A172 (cell line): ENCODE measurements at places on chromosomes 16 and 17.

DNA sequence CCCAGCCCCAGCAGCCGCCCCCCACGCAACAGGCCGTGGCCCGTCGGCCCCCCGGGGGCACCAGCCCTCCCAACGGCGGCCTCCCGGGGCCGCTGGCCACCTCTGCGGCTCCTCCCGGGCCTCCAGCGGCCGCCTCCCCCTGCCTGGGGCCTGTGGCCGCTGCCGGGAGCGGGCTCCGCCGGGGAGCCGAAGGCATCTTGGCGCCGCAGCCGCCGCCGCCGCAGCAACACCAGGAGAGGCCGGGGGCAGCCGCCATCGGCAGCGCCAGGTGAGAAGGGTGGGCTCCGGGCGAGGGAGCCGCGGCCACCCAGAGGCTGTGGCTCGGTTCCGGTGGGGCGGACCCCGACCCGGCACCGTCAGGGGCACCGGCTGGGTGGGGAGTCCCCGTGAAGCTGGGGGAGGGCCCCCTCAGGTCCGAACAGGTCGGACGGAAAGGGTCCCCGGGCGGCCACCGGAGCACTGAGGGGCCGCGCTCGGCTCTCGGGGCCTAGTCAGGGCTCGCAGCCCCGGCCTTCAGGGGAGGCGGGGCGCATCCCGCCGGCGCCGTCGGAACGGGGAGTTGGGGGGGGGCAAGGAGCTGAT, 583 bp downstream of the ATXN2L start:
- DNase-seq: no peak

- DNase-seq: no peak
Measured at GRCh38 chr16:49789616-49790015, 66.3 kb downstream of the ZNF423 start.

- DNase-seq: peak; percentile 92
Measured at GRCh38 chr16:84795329-84796053, 24.3 kb upstream of the CRISPLD2 start.

- DNase-seq: peak; percentile 21
Measured at GRCh38 chr16:47019568-47019967, 46.1 kb upstream of the DNAJA2 start.

DNA sequence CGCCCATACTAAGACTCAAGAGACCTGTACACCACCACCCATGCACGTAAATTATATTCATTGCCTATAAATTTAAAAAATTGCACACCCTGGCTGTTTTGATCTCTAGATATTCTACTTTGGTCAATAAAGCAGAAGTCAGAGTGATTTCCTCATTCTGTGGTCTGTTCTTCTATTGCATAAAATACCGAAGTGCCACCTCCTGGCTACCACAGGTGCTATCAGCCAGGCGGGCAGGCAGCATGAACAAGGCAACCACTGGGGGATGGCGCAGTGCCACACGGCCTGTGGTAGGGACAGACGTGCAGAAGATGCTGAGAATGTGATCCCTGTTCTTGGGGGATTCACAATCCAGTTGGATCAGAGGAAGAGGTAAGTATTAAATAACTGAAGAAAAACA, 122.3 kb downstream of the CDK5R1 start:
- peak; percentile 76 for DNase-seq

GRCh38 chr17:59533694-59534093, 31.7 kb upstream of the DHX40 start:
- DNase-seq: no peak

- peak; percentile 56 for DNase-seq
Measured at GRCh38 chr17:28416703-28417311, 10.8 kb upstream of the SLC46A1 start.

- DNase-seq: peak; percentile 21
Measured at GRCh38 chr16:25108054-25108453, 3.5 kb upstream of the LCMT1 start.

GRCh38 chr17:41982026-41982760, 15.6 kb downstream of the CNP start:
- peak; percentile 71 for DNase-seq

DNA sequence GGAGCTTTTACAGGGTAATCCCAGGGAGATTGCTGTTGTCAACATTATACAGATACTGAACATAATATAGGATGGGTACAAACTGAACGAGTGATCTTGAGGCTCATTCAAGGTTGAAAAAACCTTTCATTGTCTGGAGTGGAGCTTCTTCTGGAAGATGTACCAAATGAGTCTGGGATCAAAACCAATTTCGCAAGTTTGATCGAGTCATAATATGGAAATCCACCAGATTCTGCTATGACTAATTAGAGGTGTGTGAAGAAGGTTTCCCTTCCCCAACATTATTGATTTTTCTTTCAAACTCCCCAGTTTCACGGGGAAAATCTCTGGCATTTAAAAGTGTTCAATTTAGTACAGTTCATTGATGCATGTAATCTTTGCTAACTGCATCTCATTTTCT, 324.1 kb downstream of the ZFHX3 start:
- DNase-seq: no peak

- DNase-seq: no peak
Measured at GRCh38 chr16:27638833-27639560, 89.1 kb downstream of the KATNIP start.

DNA sequence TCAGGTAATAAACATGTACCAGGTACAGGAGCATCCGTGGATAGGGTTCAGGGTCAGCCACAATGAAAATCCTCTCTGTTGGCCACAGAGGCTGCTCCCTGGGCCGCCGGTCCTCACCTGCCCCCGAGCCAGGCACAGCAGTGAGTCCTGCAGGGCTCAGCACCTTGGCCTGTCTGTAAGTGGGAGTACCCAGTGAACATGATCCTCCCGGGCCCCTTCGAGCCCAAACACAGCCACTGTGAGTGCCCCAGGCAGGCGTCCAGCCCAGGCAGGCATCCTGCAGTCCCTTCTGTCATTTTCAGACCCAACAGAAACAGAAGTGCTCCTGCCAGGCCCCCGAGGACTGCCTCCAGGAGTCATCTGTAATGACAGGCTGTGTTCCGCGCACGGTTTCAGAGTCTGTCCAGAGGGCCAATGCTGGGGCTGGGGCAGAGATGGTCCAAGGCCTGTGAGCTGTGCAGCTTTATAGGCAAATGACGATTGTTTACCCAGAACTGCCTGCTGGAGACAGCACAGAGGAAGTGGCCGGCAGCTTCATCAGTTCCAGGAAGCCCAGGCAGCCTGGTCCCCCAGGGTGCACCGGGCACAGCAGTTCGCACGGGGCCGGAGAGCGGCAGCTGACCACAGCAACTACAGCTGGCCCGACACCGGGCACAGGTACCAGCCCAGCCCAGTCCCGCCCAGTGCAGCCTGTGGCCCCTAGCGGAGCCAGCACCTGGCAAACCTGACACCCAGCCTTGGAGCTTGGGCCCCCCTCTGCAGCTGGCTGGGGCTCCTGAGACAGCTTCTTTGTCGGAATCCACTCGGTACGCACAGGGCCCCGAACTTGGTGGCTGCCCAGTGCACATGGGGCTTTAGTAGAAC, 13.2 kb downstream of the SLC7A5 start:
- peak; percentile 60 for DNase-seq

- DNase-seq: no peak
Measured at GRCh38 chr16:12587170-12587569, 216.5 kb downstream of the CPPED1 start.

- DNase-seq: no peak
Measured at GRCh38 chr16:67674851-67675578, 8.4 kb downstream of the C16orf86 start.

GRCh38 chr17:16935786-16936185, 36.1 kb downstream of the TNFRSF13B start:
- no peak for DNase-seq

DNA sequence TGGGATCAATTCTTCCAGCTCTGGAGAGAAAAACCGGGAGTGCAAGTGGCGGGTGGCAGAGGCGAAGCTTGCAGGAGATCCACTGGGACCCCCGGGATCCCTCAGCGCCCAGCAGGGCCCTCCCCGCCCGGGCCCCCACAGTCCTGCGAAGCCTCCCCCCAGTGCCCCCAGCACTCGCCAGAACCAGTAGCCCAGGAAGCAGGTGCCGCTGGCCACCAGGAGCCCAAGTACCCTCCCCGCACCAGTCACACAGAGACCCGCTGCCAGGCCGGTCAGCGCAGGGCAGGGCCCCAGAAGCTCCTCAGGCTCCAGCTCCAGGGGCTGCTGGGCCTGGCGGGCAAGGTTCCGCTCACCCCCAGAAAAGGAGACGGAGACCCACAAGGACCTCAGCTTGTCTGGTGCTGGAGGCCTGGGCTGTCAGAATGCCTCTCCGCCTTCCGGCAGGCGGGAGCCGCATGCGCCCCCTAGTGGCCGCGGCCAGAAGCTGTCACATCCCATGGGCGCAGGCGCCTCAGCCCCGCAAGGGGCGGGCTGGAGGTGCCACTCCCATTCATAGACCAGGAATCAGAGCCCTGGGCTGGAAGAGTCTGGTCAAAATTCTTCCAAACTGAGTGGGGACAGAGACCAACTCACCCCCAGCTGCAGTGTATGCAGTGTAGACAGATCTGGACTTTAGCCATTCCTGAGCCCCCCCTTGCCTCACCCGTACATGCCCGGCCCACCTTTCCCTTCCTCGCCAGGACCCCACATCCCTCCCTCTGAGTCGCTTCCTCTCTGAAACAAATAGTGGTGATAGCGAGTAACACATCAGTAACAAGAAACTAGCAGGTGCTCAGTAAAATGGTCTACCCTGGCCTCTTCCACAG, 1002.3 kb downstream of the KCNJ18 start:
- DNase-seq: no peak

GRCh38 chr17:77400445-77400870, 259.7 kb downstream of the SEC14L1 start:
- DNase-seq: no peak

DNA sequence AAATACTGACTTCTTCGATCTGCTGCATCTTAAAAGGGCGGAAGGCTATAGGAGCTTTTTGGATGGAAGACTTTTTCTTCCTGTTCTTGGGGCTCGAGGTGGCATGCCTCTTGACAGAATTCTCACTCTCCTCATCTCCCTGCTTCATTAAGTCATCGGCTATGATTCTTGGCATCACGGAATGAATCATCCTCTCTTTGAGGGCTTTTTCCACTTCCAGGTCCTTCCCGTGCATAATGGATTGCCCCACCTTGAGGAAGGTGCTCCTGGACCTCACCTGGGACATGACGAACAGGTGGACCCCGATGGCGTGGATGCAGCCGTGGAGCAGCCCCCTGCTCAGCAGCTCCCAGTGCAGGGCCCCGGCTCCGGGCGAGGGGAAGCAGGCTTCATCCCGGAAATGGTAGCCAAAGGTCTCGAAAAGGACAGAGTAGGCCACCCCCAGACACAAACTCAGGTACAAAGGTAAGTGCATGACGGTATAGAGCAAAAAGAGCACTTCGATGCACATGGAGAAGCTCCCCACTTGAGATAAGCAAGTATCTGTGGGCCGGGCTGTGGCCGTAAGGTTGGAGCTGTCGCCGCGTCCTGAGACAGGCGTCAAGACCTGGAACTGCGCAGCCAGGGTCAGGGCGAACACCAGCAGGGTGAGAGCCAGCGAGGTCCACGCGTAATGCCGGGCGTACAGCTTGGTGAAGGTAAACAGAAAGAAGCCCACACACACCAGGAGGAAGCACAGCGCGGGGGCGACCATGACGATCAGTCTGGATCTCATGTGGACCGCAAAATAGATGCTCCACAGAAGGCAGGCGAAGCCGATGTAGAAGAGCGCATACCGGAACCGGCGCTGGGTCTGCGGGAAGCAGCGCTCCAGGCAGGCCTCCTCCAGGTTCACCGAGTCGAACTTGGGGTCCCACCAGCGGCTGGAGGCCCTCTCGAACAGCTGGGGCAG, 1.7 kb downstream of the ADCY9 start:
- DNase-seq: no peak

DNA sequence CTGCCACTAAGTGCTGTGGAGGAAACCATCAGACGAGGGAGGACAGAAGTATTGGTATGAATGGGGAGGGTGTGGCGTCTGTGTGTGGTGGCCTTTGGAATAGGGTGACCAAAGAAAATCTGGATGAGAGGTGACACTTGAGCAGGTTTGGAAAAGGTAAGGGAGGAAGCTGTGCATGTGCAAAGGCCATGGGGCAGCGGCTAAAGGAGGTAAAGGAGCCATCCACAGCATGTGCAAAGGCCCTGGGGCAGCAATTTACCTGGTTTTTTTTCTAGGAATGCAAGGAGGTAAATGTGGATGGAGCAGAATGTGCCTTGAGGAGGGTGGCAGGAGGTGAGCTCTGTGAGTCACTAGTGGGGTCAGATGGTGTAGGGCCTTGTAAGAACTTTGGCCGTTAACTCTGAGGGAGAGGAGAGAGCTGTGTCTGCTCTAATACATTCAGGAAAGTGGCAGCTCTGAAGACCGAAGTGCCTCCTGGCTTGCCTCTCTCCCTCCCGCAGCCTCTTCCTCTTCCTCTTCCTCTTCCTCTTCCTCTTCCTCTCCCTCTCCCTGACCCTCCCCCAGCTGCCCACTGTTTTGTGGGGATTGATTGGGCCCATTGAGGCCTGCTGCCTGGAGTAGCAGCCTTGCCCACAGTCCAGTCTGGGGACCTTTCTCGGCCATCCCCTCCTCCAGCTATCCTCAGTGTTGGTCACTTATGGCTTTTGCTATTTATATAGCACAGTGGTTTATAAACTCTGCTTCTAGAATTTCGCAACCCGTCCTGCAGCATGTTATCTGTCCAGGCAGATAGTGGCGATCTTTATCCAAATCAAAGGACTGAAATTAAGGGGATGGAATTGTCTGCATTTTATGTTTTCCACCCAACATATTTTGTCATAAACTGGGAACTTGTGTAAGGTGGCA, 38.7 kb downstream of the CMIP start:
- DNase-seq: no peak

DNA sequence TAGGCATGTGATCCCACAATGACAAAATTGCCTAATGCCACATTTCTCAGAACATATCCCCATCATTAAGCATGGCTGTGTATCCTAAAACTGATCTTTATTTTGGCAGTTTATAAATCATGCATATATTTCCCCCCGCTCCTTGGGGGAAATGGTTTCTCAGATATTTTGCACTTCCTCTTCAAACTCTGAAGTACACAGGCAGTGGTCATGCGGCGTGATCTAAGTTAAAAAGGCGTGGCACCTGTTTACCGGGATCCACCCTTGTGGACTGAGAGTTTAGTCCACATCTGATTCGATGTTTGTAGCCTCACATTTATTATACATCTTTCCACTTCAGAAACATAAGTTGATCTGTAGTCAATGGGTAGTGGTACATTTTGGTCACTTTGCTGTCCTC, 51.4 kb downstream of the USP10 start:
- DNase-seq: no peak

- DNase-seq: no peak
Measured at GRCh38 chr16:10485698-10486382, 94.6 kb downstream of the EMP2 start.

DNA sequence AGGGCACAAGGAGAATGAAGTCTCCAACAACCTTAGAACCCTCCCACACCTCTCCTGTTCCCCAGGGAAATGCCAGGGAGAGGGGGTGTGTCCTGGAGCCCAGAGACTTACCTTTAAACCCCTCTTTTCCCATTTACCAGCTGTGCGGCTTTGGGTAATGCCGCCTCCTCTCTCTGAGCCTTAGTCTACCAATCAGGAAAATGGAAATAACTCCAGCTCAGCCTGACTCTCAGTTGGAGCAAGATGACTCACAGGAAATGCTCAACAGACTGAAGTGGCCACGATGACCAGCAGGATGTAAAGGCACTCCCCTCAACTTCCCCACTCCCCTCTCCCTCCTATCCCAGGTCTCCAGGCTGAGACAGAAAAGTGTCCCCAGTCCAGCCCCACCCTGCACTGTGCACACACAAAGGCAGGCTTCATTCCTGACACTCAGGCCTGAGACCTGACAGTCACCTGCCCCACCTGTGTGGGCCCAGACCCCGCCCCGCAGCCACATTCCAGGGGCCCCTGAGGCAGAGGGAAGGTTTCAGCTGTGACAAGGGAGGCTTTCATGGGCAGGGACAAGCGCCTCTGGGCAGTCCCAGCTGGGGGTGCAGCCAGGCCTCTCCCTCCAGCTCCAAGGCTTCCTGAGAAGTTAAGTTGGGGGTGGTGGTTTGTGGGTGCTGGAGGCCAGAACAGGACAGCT, 3.0 kb upstream of the KRT15 start:
- DNase-seq: peak; percentile 99

GRCh38 chr17:8835106-8835505, 32.4 kb downstream of the PIK3R6 start:
- DNase-seq: no peak
